Astrocyte (in vitro differentiated cells and primary cell): ENCODE measurements at places on chromosomes 1 and 21. TPM values are rescaled to one million over a fixed set of nuclear protein-coding genes. Genes with fewer than 3 reads are reported as not detected.
A peak's percentile ranks its signal among the peaks of the same experiment; 100 is the strongest.

DNA sequence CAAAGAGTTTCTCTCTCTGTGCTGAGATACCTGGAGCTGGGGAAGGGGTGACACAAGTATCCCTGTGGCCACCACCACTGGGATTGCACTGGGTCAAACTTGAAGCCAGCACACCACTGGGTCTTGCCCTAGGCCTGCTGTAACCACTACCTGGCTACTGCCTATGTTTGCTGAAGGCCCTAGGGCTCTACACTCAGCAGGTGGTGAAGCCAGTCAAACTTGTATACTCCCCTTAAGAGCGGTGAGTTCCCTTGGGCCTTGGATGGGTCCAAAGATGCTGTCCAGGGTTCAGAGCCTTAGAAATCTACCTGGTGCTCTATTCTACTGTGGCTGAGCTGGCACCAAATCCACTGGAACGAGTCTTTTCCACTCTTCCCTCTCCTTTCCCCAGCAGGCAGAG lies 47.0 kb upstream of the WDR26 start:
- DNase-seq: no peak

The FAF1 gene
- 34.1 and 35.4 TPM in 2 replicates for total RNA-seq

The OR2L8 gene
- not detected in 2 replicates for total RNA-seq

The NRAS gene
- total RNA-seq: 59.1 and 63.8 TPM in 2 replicates

GRCh38 chr1:89121641-89122040 lies 4.3 kb downstream of the GBP2 start:
- DNase-seq: no peak

The PLA2G2E gene
- total RNA-seq: not detected in 2 replicates

DNA sequence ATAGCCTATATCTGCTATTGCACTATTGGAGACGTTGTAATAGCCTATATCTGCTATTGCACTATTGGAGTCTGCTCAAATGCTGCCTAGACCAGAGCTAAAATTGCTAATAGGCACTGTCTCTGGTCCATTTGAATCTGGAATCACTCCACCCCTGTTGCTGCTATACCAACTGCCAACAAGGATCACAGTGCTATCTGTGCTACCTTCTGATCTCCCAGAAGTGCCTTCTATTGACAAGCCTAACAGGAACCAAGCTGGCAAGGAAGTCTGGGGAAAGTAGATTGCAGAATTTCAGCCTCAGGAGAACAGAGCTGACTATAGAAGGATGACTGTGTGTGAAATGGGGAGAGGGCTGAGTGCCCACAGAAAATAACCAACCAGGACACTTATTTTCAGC lies 15.9 kb downstream of the RWDD3 start:
- no peak for DNase-seq

DNA sequence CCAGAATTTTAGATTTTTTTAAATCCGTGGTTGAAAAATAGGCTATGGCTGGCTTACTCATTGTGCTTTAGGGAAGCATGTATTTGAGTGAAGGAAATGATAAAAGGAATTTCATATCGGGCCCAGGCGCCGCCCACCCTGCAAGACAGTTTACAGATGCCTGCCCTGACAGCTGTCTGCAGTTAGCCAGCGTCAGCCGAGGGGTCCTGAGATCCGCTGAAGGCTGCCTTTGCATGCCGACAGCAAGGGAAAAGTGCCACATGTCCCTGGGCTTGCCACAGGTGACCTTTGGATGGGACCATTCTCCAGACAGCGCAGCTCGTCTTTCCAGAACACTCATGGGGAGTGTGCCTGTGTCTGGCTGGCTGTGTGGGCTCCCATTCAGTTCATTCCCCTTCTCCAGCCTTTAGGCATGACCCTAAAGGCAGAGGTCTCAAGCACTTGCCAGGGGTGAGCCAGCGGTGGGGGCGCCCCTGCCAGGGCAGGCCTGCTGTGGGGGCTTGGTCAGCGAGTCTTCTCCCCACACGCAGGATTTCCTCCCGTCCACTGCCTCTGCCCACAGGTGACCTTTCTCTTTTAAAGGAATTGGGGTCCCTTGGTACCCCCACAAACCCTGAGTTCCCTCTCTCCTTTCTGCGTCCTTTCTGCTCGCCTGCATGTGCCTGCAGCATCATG lies 46.1 kb upstream of the TRAPPC10 start:
- DNase-seq: no peak

The AVPR1B gene
- total RNA-seq: not detected in 2 replicates

GRCh38 chr1:243505986-243506689 lies 250.3 kb downstream of the SDCCAG8 start:
- DNase-seq: no peak

- peak; percentile 76 for DNase-seq
These were observed 7.5 kb upstream of the LEPR start for GRCh38 chr1:65412984-65413375.

The DCDC2B gene
- total RNA-seq: not detected in 2 replicates

DNA sequence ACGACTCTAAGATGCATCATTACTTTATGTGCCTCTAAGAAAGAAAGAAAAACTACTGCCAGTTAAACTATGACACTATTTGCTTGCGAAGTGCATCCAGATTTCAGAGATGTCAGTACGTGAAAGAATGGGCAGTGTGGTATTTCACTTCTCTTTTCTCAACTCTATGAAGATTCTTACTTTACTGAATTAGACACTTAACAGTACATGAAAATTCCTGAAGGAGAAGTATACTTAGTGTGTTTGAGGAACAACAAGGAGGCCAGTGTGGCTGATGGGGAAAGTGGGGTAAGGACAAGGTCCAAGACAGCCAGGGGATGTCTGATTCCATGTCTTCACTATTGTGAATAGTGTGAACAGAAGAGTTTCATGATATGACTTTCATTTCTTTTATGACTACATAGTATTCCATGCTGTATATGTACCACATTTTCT lies 53.9 kb upstream of the HSD17B7 start:
- no peak for DNase-seq

The HRNR gene
- total RNA-seq: not detected in 2 replicates

GRCh38 chr1:114346480-114347029 lies 164.4 kb downstream of the TRIM33 start:
- peak; percentile 73 for DNase-seq

The RIPK4 gene
- total RNA-seq: 1.1 and 1.8 TPM in 2 replicates
